OCI-M1 (cell line): ENCODE measurements at places on chromosomes 2 and 18.

DNA sequence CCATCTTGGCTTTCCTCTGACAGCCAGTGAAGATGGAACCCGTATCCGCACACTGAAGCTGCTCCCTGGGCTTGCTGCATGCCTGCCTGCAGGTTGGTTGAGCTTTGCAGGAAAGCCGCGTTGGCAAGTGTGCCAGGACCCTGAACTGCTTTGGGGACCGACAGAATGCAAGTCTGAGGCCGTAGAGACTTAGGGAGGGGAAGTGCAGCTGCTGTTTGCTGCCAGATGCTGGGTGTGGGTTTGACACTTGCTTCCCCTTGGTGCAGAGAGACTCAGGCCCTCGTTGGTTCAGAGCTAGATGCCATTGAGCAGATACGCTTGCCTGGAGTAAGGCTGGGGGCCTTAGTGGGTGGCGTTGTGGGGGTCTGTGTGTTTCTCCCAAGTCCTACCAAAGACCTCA lies 13.1 kb upstream of the PHLPP1 start:
- no peak for DNase-seq

- no peak for DNase-seq
Observed at GRCh38 chr2:145592361-145592760, 1072.4 kb upstream of the ZEB2 start.

GRCh38 chr2:108978709-108979111 lies 10.3 kb downstream of the EDAR start:
- no peak for DNase-seq

GRCh38 chr2:177665328-177665727 lies 272.8 kb downstream of the AGPS start:
- DNase-seq: no peak

DNA sequence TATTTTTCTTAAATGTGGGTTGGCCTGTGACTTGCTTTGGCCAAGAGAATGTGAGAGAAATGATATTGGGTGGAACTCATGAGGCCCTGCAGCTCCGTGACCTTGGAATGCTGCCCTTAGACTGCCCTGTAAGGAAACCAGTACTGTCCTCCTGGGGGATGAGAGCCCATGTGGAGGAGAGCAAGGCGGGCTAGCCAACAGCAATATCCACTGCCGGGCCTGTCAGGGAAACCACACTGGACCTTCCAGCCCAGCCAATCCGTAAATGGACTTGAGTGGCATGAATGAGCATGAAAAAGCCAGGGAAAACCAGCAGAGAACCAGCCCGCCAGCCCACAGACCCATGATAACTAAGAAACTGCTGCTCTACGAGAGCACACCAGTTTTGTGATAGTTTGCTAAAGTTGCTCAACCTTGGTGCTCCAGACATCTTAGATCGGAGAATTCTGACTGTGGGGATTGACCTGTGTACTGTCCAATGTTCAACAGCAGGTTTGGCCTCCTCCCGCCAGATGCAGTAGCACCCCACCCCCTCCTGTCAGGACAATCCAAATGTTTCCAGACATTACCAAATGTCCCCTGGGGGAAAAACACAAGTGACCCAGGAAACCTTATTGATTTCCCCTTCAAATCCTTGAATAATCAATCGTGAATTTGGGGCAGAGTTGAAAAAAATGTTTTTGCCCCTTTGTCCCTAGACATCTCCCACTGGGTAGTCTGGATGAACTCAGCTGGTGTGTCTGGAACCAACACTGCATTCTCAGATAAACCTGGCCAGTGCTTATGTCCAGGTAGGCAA lies 27.2 kb downstream of the ALPK2 start:
- DNase-seq: no peak

GRCh38 chr2:33304032-33304864 lies 172.2 kb upstream of the RASGRP3 start:
- no peak for DNase-seq

DNA sequence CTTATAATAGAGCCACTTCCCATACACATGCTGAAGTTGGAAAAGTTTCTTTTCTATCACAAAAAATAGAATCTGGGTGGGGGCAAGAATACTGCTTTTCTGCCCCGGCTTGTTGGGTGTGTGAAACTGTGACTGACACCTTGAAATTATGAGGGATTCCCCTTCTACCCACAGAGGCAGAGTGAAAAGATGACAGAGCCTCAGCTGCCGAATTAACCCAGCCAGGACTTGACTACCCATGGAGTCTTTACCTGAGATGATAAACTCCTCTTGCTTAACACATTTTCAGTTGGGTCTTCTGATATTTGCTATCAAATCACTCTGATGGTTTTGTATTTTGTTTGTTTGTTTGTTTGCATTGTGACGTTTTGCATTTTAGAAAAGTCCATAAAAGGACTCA lies 66.0 kb upstream of the PMAIP1 start:
- DNase-seq: no peak

DNA sequence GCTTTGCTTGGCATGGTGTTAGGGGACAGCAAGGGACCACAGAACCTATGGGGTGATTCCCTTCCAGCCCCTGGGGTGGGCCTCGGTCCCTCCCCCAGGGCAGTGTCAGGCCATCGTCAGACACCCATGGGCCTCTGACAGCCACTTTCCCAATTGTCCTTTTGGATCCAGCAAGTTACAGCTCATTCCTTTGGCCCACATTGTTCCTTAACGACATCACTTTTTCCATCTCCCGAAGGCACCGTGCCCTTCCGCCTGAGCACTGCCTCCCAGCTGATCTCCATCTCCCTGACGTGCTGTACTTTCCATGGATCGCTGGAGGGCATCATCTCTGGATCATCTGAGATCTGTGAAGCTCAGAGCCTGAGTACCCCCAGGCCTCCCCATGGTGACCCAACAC lies 10.4 kb upstream of the KCNK3 start:
- DNase-seq: no peak

GRCh38 chr2:72993147-72993932 lies 76.0 kb downstream of the EMX1 start:
- DNase-seq: peak; percentile 51

GRCh38 chr2:64359892-64360657 lies 93.9 kb upstream of the LGALSL start:
- no peak for DNase-seq

- peak; percentile 89 for DNase-seq
Observed at GRCh38 chr2:84888401-84889276, 7.8 kb upstream of the TRABD2A start.

GRCh38 chr2:48461721-48462120 lies 68.2 kb upstream of the STON1 start:
- peak; percentile 50 for DNase-seq

GRCh38 chr2:67974559-67975430 lies 88.0 kb downstream of the C1D start:
- DNase-seq: peak; percentile 66

GRCh38 chr2:173134703-173135102 lies 59.1 kb downstream of the MAP3K20 start:
- DNase-seq: peak; percentile 81

- no peak for DNase-seq
Observed at GRCh38 chr2:232309592-232309991, 69.0 kb upstream of the ALPP start.

GRCh38 chr2:98753801-98754200 lies 22.9 kb upstream of the MGAT4A start:
- no peak for DNase-seq

GRCh38 chr18:22169011-22169888 lies at the start of gene GATA6:
TSS of gene GATA6 (plus strand) at chr18:22169589. CDS start at chr18:22171145, 1,556 bp downstream.
- peak; percentile 96 for DNase-seq

GRCh38 chr2:88489181-88489580 lies 36.7 kb upstream of the FOXI3 start:
- peak; percentile 6 for DNase-seq

DNA sequence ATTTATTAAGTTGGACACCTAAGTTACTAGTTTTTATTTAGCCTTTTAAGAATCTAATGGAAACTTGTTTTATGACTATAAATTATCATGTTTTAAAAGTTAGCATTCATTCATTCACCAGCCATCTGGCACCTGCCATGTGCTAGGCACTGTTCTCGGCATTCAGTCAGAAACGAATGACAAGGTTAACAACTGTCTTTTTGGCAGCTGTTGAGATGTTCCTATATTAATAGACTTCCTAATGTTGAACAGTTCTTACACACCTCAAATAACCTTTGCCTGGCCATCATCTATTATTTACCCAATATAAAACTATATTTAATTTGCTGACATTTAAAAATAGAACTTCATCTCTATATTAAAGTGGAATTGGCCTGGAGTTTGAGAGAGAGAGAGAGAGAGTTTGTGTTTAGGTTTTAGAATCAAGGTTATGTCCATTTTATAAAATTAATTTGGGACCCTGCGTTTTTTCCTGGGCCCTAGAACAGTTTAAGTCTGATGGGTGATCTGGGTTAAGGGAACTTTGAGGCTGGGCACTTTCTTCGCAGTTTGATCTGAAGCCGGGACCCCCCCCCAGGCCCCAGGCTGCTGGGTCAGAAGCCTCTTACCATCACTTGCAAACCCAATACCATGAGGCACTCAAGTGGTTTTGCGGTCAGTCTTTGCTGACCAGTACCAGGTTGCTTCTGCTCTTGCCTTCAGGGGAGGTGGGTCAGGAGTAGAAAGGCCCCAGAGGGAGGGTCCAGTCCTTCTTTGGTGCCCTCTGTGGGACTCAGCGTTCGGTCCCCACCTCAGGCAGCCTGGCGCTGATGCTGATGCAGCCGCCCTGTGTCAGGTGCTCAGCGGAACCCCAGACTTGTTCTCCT lies 48.3 kb upstream of the ASB1 start:
- DNase-seq: no peak

- DNase-seq: peak; percentile 4
Observed at GRCh38 chr2:126698376-126698775, 42.4 kb downstream of the GYPC start.

GRCh38 chr2:63041592-63041991 lies 9.0 kb upstream of the OTX1 start:
- peak; percentile 88 for DNase-seq

DNA sequence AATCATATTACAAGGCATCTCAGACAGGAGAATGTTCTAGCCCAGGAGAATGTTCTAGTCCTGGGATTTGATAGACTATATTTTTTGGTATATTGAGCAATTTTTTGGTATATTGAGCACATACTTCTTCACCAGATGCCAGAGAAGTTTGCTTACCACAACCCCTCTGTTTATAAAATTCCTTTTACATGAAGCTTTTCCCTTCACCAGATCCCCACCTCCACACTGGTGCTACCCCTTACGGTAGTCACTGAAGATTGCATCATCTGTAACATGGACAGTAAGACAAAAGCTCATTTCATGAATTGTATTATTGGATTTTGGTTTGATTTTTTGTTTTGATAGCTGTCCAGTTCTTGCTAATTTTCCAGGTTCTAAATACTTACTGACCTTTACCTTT lies 7.2 kb upstream of the HNMT start:
- DNase-seq: peak; percentile 34

DNA sequence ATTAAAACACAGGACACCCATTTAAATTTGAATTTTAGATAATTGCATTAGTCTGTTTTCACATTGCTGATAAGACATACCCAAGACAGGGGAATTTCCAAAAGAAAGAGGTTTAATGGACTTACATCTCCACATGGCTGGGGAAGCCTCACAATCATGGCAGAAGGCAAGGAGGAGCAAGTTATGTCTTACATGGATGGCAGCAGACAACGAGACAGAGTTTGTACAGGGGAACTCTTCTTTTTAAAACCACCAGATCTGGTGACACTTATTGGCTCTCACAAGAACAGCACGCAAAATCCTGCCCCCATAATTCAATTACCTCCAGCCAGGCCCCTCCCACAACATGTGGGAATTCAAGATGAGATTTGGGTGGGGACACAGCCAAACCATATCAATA lies 79.8 kb upstream of the SMAD2 start:
- no peak for DNase-seq

DNA sequence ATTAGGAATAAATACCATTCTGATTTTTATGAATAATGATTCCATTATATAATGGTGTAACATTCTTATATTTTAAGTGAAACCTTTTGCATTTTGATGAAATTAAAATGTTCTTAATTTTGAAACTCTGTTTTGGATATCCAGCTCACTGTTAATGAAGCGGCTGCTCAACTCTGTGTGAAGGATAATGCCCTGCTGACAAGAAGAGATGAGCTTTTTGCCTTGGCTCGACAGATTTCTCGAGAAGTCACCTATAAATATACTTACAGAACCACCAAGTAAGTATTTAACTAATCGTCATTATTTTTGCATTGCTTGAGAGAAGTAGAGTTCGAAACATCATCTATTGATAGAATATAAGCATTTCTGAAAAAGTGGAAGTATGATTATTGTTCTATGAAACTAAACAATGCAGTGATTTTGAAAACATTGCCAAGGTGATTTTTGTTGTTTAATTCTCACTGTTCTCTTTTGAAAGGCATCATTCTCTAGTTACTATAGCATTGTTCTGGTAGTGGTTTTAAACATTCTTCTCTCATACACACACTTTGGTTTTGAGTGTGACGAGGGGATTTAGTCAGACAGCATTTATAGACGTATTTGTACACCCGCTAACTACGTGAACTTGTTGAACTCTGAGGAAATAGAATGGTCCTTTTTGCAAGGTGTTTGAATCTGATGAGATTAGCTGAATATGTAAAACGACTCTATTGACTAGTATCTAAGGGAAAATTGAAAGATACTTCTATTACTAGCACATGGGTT lies 21.5 kb downstream of the NAB1 start:
- no peak for DNase-seq

DNA sequence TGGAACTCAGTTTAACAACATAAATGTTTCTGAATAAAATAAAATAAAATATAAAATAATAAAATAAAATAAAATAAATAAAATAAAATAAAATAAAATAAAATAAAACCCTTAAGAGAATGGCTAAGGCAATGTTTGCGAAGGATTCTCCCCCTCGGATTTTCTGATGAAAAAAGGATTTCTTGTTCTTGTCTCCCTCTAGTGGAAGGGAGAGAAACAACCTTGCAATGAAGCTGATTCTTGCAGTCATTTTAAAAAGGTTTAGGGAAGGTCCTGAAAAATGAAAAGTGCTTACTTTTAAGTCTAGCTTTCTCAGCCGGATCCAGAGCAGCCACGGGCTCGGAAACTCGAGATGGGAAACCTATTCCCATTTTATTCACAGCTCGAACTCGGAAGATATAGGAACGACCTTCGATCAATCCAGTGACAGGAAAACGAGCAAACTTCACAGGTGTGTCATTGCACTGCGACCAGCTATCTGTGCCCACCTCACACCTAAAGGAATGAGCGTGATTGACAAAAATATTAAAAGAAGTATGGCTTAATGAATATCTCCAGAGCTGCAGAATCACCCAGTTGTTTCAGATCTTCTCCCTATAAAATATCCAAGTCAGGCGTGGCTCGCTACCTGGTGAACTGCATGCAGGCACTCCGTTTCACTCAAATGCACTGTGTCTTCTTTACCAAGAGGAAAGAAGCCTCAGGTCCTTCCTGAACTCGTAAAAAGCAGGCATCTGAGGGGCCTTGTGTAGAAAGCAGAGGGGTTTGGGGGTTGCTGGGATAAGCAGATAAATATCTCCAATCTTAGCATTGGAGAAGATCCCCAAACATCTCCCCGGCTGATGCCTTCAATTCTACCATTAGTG lies 68.1 kb downstream of the MYOM1 start:
- DNase-seq: peak; percentile 75

- no peak for DNase-seq
Observed at GRCh38 chr2:158598862-158599517, 142.2 kb downstream of the PKP4 start.
